Stomach (tissue), 19 donors: ENCODE measurements at places on chromosomes 13 and 19.

GRCh38 chr13:97359181-97360057, 74.5 kb upstream of the RAP2A start:
- DNase-seq, result peak; percentile 36
- H3K36me3 ChIP-seq, result peaks cover 43% of the 10 kb centered on the region
- H3K27me3 ChIP-seq, result no peaks in the 10 kb centered on the region
- no peak overlapping the region for H3K4me3 ChIP-seq
- H3K4me1 ChIP-seq, result no peaks in the 10 kb centered on the region

- no peaks in the 10 kb centered on the region for H3K27me3 ChIP-seq
- H3K36me3 ChIP-seq, result no peaks in the 10 kb centered on the region
- no peak overlapping the region for H3K27ac ChIP-seq
- H3K4me1 ChIP-seq, result no peaks in the 10 kb centered on the region
- no peak overlapping the region for H3K4me3 ChIP-seq
Observed at GRCh38 chr13:76668141-76668540, 218.1 kb downstream of the KCTD12 start.

DNA sequence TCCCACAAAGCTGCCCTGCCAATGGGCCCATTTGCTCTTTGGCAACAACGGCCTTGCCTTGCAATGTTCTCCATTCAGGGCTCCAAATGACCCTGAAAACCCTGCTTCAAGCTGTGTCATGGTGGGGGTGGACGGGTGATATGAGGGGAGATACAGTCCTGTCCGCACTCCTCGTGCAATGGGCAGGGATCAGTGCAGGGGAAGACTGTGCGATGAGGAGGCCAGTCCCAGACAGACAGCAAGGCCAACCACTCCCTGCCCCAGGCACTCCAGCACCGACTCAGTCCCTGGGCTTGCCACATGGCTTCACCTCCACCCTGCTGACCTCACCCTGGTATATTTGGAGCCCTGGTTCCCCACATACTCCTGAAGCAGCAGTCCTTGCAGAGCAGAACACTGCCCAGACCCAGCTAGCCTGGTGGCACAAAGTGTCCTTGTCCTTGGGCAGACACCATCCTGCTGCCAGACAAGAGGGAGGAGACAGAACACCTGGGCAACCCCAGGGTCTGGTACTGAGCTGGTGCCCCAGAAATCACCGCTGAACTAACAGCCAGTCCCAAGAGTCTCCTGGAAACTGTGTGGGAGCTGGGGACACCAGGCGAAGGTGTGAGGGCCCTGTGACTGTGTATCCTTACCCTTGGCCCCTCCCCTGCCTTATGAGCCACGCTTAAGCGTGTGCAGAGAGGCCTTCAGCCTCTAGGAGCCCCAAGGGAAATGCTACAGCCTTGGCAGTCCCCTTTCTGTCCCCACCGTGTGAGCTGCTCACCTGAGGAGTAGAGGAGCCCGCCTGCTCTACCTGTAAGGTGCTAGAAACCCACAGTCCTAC, 9.1 kb upstream of the SLC35E1 start:
- no peak for DNase-seq
- peaks cover 56% of the 10 kb centered on the region for H3K4me1 ChIP-seq
- H3K27me3 ChIP-seq, result no peaks in the 10 kb centered on the region
- peaks cover 24% of the 10 kb centered on the region for H3K36me3 ChIP-seq
- no peak overlapping the region for H3K4me3 ChIP-seq

DNA sequence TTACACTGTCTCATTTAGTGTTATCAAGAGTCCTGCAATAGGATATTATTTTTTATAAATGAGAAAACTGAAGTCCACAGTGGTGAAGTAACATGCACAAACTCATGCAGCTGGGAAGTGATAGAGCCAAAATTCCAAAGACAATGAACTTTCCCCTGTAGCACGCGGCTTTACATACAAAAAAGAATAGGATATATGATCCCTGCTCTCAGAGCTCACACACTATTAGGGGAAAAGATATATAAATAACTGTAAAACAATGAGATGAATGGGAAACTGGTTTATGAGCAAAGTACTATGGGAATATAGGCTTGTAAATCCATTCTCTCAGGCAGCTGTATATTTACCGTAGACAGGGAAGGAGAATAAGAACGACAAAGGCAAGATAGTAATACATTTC, 39.7 kb downstream of the THSD1 start:
- H3K4me1 ChIP-seq, result no peaks in the 10 kb centered on the region
- no peaks in the 10 kb centered on the region for H3K36me3 ChIP-seq
- no peak for DNase-seq
- no peaks in the 10 kb centered on the region for H3K27me3 ChIP-seq

DNA sequence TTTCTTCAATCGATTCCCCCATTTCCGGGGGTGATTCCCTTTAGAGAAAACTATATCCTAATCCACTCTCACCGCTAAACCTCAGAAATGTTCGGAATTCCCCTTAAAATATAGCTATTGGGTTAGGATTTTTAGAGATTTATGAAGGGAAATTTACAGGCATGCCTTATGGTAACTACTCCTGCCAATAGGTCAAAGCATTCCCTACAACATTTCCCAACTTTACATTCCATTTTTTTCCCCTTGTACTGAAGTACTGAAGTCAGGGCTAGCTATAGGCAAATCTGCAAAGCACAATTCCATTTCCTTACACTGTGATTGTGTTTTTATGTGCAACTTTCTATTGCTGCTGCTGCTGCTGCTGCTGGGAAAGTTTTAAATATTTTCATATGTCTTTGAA, 2.1 kb downstream of the EDNRB start:
- H3K27me3 ChIP-seq, result peaks cover 28% of the 10 kb centered on the region
- H3K4me1 ChIP-seq, result peaks cover 19% of the 10 kb centered on the region
- H3K36me3 ChIP-seq, result no peaks in the 10 kb centered on the region
- DNase-seq, result no peak
- H3K4me3 ChIP-seq, result peak overlapping the region; percentile 54

DNA sequence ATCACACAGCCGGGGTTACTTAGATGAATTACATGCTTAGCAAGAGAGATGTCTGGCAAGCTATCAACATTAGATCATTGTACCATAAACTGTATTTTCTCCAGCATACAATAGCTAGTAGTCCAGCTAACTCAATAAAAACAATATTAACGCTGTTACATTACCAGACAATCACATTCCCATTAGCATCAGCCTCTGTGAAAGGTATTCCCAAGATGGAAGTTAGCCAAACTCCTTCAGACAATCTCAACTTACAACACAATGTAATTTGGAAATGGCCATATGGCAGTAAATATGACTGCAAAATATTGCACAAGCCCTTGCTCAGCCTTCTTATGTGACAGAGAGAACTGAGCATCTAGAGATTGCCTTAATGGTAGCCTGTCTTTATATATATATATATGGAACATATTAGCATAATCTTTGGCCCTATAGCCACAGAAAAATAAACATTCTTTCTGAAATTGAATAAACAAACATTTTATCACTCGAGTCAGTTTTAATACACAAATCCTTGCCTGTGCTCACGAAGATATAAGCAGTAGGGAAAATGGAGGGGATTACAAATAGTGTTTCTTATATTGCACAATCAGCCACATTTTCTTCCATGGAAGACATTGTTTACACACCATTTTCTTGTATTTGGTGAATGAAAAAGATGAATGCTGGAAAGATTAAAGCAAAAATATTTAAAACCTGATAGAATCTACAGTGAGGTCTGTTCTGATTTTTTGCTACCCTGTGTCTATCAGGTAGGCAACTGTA, 1060.5 kb downstream of the DIAPH3 start:
- no peak overlapping the region for H3K4me3 ChIP-seq
- no peaks in the 10 kb centered on the region for H3K27me3 ChIP-seq
- H3K27ac ChIP-seq, result no peak overlapping the region
- peak; percentile 61 for DNase-seq
- H3K4me1 ChIP-seq, result no peaks in the 10 kb centered on the region
- H3K36me3 ChIP-seq, result no peaks in the 10 kb centered on the region
